ENCODE measurements at places on chromosomes 6 and 20. TPM values are rescaled to one million over a fixed set of nuclear protein-coding genes. Genes with fewer than 3 reads are reported as not detected.

DNA sequence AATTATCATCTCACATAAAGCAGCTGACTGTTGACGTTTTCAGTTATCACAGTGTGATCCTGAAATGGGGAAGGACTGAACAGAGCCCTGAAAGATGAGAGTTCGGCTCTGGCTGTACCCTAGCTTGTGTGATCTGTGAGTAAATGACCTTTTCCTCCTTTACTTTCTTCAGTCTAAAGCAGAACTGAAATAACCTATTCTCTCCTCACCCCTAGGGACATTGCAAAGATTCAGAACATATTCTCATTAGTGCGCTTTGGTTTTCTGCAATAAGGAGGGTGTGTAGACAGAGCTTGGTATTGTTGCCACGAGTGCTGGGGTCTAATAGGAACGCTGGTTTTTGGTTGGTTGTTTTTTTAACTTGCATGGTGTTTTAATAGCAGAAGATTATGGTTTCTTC lies 16.7 kb downstream of the FARS2 start:
- DNase-seq = no peak

GRCh38 chr6:53294611-53295010 lies 54.1 kb downstream of the ELOVL5 start:
- DNase-seq = peak; percentile 36

Gene TAGAP
- total RNA-seq = not detected

Gene CYP24A1
- total RNA-seq = 1.2 TPM

DNA sequence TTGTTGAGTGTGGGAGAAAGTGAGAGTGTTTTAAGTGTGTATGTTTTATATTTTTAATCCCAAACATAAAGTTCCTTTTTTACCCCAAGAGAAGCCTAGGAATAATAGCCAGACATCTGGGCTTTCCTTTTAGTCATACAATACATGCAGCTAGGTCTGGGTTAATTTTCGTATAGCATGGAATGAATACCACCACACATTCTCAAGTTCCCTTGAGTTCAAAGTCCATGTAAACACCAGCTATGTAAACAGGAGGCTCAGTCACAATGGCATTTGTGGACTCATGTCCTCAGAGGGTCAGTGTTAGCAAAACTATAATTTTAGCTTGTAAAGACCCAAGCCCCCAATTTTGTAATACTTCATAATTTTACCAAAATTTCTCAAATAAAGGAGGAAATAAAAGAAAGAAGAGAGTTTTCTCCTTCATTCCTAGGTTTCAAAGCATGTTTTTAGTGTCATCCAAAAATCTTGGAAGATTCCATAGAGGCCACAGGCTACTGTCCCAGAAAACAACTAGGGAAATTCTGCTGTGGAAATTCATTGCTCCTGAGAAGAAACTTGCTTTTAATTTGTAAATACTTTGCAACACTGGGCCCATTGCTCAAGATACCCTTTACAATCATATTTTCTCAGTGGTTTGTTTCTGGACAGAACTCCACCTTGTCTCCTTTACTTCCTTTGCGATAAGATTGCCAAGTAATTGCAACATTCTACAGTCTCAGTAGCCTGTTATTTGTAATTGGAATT lies 671.2 kb downstream of the COL12A1 start:
- DNase-seq = peak; percentile 55

Gene UBE2J1
- total RNA-seq = 43.4 TPM

- no peak for DNase-seq
These were observed 183.1 kb downstream of the GMPR start for GRCh38 chr6:16421462-16421960.

- no peak for DNase-seq
These were observed 25.4 kb downstream of the SEC63 start for GRCh38 chr6:107932580-107932979.

Gene ZNFX1
- total RNA-seq = 46.5 TPM

Gene CLPSL2
- total RNA-seq = not detected

- no peak for DNase-seq
These were observed 14.7 kb upstream of the HMGN3 start for GRCh38 chr6:79249136-79249535.

- DNase-seq = no peak
These were observed 119.2 kb downstream of the NFATC2 start for GRCh38 chr20:51423290-51423667.

DNA sequence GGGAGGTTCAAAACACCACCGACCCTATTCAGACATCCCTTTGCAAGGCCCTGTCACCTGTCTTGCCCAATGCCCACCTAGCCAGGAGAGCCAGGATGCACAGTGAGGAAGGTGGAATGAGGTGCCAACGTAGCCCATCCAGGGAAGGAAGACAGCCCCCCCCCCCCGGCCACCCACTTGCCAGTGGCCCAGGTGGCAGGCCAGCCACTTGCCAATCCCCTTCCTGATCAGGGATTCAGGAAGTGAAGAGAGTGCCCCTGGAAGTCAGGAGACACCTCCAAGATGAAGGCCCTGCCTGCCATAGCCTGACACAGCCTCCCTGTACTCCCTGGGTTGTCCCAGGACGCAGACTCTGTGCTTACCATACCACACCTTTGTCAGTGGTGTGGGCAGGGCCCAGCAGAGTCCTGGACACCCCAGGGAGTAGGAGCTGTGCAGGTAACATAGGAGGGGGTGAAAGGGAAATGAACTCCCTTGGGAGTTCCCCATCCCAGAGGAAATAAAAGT lies 54.7 kb downstream of the MRPL14 start:
- no peak for DNase-seq

Gene KIF6
- total RNA-seq = 0.51 TPM

GRCh38 chr6:90610301-90610750 lies 23.5 kb upstream of the MAP3K7 start:
- DNase-seq = peak; percentile 18

Gene BPIFB1
- total RNA-seq = not detected

DNA sequence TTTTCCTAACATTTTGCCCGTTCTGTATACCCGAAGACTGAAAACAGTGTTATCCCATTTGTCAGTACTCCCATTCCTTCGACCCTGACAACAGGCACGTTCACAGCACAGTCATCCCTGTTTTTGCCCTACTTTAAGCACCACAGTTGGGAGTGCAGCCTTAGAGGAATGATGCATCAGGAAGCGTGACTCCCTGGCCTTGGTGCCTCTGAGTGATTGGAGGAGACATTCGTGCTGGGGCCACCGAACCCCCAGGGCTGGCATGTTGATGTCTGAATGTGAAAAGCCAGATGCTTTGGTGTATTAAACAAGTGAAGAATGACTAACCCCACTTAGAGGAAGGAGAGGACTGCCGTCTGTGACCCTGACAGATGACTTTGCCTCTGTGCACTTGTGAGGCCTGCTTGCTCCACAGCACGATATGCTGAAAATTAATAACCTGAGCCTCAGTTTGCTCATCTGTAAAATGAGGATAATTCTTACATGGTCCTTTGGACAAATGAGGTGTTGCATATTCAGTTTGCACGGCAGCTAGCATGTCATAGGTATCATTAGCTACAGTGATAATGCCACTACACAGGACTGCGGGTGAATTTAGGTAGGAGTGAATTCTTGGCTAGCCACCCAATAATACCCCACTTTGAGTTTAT lies 36.0 kb downstream of the STK35 start:
- peak; percentile 97 for DNase-seq

Gene WFDC2
- total RNA-seq = not detected

DNA sequence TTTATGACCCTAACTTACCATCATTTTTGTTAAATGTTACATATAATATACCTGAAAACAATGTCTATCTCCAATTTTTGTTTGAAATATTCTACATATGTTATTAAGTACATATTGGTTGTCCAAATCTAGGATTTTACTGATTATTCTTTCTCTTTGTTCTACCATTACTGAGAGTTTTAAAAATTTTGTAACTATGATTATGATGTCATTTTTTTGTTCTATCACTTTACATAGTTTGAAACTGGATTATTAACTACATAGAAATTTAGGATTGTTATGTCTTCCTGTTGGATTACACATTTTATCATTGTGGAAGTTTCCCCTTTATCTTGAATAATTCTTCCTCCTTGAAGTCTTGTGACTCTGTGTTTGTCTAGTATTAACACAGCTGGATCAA lies 41.2 kb downstream of the LINC00237 start:
- no peak for DNase-seq

GRCh38 chr20:47821481-47822100 lies 36.3 kb upstream of the SULF2 start:
- peak; percentile 32 for DNase-seq

DNA sequence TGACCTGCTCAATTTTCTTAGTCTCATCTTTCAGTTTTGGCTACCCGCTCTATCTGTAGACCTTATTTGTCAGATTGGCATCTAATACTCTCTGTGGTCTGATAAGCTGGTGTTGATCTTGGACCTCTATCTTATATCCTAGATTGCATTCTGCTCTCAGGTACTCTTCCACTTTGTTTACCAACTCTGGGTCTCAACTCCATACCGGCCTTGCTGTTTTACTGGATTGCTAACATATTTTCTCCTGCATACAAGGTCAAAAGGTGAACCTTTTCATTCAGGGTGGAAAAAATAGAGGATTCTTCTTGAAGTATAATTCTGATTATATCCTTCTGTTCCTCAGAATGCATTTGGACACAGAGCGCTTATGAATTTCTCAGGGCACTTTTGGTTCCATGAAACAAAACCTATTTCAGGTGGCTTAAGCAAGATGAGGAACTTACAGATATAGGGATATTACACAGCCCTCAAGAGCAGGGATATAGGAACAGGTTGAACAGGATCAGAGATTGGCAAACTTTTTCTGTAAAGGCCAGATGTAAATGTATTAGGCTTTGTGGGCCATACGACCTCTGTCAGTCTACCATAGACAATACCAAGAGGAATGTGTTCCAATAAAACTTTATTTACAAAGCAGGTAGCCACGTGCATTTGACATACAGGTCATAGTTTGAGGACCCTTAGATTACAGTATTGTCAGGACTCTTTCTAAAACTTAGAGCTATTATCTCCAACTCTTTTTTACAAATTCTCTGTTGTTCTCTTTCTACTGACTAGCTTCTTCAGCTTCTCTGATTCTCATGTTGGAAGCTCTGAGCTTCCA lies 2.5 kb upstream of the SH3BGRL2 start:
- DNase-seq = no peak

DNA sequence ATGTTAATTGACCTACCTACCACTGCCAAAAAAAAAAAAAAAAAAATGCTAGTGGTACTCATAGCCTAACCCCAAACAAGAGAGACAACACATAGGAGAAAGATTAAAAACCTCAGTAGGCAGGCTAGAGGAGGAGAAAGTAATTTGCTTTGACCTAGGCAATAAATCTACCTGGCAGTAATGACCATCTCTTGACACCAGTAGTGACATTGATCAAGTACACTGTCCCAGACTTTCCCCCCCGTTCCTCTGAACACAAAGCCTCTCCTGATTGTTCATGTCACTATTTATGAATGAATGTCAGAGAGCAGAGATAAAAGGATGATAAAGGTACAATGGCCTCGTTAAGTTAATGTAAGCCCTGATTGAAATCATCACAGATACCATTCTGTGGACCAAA lies 746.8 kb downstream of the CBLN4 start:
- no peak for DNase-seq

Gene YTHDF1
- total RNA-seq = 22.5 TPM

Gene TRIM31
- not detected for total RNA-seq

DNA sequence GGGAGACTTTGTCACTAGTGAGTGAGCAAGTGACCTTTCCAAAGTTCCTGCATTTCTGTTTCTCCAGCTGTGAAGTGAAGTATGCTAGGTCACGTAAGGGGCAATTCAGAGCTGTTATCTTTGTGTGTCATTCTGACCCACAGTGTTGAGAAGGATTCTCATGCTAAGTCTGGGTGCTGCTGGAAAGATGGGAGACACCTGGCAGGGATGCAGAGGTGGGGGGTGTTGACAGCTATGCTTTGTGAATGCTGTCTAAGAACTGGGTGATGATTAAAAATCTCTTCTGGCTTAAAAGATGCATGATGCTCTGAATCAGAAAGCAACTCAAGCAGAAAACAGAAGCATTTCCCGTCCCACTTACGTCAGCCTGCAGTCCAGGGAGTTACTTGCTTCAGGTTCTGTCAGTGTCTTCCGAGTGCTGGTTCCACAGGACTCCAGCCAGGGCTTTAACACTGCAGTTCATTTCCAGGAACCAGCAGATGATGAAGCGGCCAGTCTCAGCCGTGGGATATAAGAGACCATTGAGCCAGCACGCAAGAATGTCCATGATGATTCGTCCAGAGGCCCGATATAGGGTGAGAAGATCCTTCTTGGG lies 30.9 kb upstream of the ASXL1 start:
- DNase-seq = peak; percentile 71

Gene GCNT2
- total RNA-seq = not detected

Gene FAM209B
- not detected for total RNA-seq

DNA sequence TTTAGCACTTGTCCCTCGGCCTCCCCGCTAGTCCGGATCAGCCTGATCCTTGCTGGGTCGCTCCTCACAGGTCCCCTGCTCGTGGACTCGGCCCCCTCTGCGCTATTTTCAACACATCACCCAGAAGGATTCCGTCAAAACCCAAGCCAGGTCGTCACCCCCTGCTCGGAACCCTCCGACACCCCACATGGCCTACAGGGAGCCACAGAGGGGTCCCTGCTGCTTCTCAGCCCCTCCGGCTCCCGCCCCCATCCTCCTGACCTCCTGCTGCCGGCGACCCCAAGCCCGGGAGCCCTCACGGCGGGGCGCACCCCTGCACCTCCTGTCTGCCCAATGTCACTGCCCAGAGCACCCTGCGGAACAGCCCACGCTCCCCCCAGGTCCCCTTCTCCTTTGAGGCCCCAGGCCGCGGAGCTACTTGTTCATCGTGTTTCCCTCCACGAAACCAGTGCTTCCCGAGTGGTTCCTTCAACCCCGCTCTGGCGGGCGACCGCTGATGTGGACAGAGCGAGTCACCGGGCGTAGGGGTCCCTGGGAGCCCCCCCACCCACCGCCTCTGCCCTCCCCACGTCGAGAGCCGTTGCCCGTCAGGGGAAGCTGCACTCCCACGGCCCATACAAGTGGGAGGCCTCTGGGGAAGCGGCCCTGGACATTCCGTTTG lies 638 bp upstream of the MYL9 start:
- DNase-seq = no peak

Gene CPNE5
- total RNA-seq = 0.63 TPM

Gene SLC22A3
- not detected for total RNA-seq

GRCh38 chr6:166997768-166998255 lies 1.4 kb upstream of the CEP43 start:
- peak; percentile 92 for DNase-seq

- DNase-seq = peak; percentile 93
These were observed 36.2 kb upstream of the RGS17 start for GRCh38 chr6:153167061-153167891.

DNA sequence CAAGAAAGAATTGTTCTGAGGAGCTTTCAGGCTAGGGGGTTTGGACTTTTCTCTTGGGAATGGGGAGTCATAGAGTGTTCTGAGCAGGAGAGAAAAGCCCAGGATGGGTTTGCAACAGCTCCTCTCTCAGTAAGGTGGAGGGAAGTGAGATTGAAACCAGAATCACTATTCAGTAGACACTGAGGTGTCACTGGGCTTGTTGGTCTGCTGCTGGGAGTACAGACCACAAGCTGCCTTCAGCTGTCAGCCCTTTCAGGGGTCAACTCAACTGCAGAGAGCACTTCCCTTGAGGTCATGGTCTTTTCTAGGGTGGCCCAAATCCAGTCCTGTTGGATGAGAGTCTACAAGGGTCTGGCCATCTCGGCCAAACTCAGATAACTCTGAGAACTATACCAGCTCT lies 12.9 kb upstream of the FOXA2 start:
- DNase-seq = no peak
